Jurkat, Clone E6-1 (cell line): ENCODE measurements at places on chromosomes 7 and 10.
A peak's percentile ranks its signal among the peaks of the same experiment; 100 is the strongest.

DNA sequence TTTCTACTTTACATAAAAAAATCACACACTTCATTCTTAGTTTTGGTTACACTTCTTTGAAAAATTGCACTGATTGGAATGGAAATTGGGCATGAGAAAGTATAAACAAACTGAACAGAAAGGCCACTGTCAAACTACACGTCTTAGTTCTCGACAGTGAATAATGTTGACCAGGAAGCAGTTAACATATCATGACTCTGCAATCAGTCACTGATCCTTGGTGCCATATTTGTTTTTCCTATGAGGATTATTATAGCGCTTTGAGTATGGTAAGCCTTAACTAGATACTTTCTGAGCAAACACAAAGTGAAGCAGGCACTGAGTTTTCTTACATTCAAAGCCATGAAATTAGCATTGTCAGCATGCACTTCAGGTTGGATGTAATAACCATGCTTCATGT is 495.1 kb upstream of the ANKRD30A start:
- no peak for DNase-seq

GRCh38 chr7:37732888-37733287 is 49.3 kb downstream of the GPR141 start:
- DNase-seq: no peak

DNA sequence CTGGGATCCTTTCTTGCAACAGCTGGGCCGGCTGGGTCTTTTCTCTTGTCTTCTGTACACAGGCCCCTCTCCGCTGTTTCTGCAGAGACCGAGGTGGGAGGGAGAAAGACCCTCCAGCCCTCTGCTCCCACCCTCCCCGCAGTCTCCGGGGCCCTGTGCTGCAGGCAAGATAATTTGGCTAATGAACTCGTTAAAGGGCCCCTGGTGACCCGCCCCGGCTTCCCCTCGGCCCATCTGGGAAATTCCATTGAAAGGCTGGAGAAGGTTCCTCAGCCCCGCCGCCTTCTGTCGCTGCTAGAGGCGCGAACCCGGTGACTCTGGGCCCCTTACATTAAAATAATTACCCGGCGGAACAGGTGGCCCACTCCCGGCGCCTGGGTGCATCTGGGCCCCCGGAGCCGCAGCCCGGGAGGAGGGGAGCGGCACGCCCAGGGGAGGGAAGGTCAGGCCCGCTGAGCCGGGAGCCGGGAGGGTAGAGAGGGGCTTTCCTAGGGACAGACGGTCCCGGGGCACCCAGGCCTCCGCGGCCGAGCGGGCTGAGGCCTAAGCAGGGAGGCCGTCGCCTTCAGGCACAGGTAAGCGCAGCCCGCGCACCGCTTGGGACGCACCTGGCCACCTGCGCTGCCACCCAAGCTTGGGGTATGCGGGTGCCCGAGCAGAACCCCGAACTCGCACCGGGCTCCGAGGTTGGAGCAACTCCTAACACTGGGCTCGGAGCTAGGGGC is 7.3 kb upstream of the MNX1 start:
- DNase-seq: no peak

DNA sequence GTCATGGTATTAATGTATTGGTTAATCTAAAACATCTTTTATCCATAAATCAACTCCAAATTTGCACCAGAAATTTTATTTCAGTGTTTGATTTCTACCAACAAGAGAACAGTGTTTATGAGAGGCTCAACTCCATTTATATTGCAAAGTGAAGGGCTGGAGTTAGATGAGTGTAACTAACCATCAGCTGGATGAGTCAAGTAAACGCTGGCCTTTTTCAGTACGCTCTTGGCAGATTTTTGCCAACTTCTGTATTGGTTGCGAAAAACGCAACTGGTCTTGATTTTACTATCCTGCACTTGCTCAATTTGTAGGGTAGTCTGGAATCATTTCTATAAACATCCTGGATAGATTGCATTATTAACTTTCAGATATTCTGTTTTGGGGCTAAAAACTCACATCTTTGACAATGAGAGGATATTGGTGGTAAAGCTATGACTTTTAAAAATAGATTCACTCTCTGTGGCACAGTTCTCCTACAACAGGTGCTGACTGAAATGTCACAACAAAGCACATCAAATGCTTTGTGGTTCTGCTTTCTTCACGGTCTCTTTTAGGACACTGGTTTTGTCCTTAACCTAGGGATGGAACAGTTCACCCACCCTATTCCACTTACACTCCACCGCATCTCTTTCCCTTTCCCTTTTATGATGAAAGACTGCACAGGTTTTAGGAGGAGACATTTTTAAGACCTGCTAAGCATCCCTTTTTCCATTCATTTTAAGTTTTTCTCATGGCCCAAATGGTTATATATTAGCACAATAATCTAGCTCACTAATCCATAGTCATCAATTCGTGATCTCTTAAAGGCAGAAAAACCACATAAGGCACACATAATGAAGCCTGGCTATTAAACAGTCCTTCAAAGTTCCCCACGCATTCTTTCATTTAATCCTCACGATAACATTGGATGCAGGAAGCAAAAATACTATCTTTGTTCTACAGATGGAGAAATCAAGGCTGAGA is 12.8 kb downstream of the CACNA2D1 start:
- no peak for DNase-seq

- DNase-seq: no peak
These were observed 34.9 kb downstream of the R3HCC1L start for GRCh38 chr10:98169379-98169778.

GRCh38 chr10:101297901-101298486 is 56.0 kb upstream of the BTRC start:
- peak; percentile 59 for DNase-seq

GRCh38 chr7:94697035-94697974 is 41.4 kb upstream of the SGCE start:
- DNase-seq: no peak
